Activated CD8-positive, alpha-beta memory T cell treated with anti-CD3 and anti-CD28 coated beads for 1 hour (primary cell): ENCODE measurements at places on chromosomes 3 and 15.

GRCh38 chr3:116899253-116899652 lies 189.7 kb downstream of the TUSC7 start:
- DNase-seq, result no peak

DNA sequence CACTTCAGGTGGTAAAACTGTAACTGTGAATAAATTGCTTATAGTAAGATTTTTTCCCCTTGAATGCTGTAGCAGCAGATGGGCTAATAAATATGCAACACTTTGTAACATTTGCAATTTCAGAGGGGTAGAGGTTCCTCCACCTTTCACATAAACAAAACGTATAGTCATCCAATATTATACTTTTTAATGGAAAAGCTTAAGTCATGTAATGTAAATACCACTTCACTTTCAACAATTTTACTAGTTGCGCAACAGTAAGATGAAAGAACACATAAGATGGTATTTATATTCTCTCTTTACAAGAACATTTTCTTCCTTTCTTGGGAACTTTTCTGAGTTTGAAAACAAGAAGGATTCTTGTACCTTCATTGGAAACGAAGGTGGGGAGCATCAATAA lies 56.6 kb upstream of the FAM3D start:
- DNase-seq, result no peak

- DNase-seq, result no peak
Observed at GRCh38 chr3:32440611-32441350, 49.1 kb downstream of the CMTM7 start.

GRCh38 chr3:117798221-117798620 lies 1088.6 kb downstream of the TUSC7 start:
- DNase-seq, result no peak

GRCh38 chr3:141491081-141491480 lies 4.3 kb downstream of the RASA2 start:
- no peak for DNase-seq
